Stimulated activated CD8-positive, alpha-beta memory T cell treated with anti-CD3 and anti-CD28 coated beads, Interleukin-4, amount 100 ng/mL, for 1 hour (primary cell): ENCODE measurements at places on chromosomes 12 and 14.

DNA sequence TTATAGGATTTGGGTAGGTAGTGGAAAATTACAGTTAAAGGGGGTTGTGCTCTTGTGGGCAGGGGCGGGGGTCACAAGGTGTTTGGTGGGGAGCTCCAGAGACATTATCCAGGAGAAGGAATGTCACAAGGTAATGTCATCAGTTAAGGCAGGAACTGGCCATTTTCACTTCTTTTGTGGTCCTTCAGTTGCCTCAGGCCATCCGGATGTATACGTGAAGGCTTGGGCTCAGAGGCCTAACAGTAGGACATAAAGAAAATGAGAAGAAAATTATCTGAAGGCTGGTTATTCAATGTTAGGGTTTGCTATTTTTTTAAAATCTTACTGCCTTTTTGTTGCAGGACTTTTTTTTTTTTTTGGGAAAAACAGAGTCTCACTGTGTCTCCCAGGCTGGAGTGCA lies 2.5 kb upstream of the PSEN1 start:
- DNase-seq: no peak

DNA sequence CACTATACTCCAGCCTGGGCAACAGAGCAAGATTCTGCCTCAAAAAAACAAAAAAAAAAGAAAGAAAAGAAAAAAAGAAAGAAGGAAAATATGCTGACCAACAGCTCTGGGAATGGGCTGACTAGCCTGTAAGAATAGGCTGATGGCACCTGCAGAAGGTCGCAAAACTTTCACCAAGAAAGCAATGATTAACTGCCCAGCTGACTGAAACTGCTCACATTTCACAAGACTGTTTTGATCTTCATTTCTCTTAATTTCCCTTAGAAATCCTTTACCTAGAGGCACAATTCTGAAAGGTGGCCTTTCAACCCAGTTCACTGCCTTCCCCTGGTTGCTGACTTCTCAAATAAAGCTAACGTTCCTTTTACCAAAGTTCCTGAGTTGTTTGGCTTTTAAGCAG lies 12.4 kb downstream of the BEST3 start:
- no peak for DNase-seq

DNA sequence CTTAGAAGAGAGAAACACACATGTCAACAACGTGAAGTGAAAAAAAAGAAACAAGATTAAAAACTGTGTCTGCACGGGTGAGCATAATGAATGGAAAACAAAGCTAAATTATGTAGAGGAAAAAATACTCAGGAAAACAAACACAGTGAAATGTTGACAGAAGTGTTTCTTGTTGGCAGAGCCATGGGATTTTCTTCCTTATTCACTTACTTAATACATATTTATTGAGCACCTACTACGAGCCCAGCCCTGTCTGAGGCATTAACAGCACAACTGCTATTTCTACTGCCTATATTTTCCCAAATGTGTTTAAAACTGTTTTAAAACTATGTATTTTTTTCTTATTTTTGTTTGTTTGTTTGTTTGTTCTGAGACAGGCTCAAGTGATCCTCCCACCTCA lies 69.9 kb downstream of the DIO3 start:
- DNase-seq: no peak

DNA sequence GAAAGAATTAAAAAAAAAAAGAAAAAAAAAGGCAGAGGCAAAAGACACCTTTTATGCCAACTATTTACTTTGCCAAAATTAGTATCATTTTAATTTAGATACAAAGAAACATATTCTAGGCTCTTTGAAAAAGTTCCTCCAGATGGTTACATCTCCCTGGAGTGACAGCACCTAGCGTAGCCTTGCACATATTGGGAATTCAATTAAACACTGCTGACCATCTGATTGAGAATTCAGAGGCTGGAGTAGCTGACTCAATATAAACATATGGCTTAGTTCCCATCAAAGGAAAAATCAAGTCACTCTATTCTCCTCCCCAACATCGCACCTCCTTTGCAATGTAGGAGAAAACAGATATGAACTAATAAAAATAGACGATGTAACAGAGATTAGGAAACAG lies 36.4 kb downstream of the ANKS1B start:
- no peak for DNase-seq

GRCh38 chr12:42495244-42495643 lies 94.3 kb downstream of the PRICKLE1 start:
- no peak for DNase-seq

- DNase-seq: no peak
Measured at GRCh38 chr12:16166563-16167470, 110.7 kb downstream of the SLC15A5 start.
